ENCODE measurements at places on chromosomes 2 and 18.

- DNase-seq = no peak
Observed at GRCh38 chr18:59861009-59861408, 38.8 kb upstream of the PMAIP1 start.

GRCh38 chr2:190682168-190682567 is 33.3 kb downstream of the NAB1 start:
- no peak for DNase-seq

DNA sequence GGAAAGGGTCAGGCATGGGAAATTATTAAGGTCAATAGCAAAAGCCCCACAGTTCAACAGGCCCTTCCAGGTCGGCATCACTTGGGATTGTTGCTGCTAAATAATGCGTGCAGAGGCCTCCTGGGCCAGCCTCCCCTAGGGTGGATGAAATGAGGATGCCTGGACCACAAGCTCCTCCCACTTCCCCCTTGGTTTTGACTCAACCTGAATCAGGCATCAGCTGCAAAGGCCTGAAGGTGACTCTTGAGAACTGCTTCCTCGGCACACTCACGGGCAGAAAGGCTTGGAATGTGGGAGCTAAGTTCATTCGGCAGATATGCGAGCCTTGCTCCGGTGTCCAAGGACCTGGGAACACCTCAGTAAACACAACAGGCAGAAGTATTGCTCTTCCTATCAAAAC is 69.3 kb downstream of the MBP start:
- no peak for DNase-seq

GRCh38 chr2:169683054-169683424 is 11.2 kb downstream of the CFAP210 start:
- DNase-seq = no peak

- DNase-seq = no peak
Observed at GRCh38 chr2:163407296-163407695, 328.5 kb downstream of the FIGN start.

All from NCI-H1417 treated with DMSO at 0.1 percent for 48 hours (cell line).